ENCODE measurements at places on chromosomes 13 and 19. TPM values are rescaled to one million over a fixed set of nuclear protein-coding genes. Genes with fewer than 3 reads are reported as not detected.

Gene QPCTL
- 1.6 TPM for total RNA-seq

Gene ONECUT3
- not detected for total RNA-seq

DNA sequence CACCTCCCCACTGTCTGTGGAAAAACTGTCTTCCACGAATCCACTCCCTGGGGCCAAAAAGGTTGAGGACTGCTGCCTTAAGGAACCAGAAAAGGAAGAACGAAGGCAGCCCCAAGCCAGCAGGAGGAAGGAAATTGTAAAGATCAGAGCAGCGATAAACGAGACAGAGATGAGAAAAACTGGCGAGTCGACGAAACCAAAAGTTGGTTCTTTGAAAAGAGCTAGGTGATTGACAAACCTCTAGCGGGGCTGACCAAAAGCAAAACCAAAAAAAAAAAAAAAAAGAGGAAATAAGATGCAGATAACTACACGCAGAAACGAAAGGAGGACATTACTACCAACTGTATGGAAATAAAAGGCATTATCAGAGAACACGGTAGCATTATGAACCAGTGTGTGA lies 76.9 kb downstream of the GADD45B start:
- DNase-seq = peak; percentile 29

DNA sequence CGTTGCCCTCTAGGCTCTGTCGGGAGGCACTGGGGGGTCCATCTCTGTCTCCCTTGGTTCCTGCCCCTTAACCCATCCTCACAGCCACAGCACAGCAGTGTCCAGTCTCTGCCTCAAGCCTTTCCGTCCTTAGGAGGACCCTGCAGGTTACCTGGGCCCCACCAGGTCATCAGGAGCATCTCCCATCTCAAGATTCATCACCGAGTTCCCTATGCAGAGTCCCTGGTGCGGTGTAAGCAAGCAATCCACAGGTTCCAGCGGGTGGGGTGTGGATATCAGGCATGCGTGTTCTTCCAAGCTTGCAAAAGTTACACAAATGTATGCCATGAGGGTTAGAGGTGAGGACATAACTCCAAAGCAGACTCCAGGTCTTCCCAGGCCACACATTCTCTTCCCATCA lies 20.9 kb upstream of the GAS6 start:
- DNase-seq = no peak

GRCh38 chr19:49157445-49158224 lies at the start of gene TRPM4:
TSS of gene TRPM4 (plus strand) at chr19:49157792. CDS start at chr19:49157867, 75 bp downstream.
- peak; percentile 96 for DNase-seq

DNA sequence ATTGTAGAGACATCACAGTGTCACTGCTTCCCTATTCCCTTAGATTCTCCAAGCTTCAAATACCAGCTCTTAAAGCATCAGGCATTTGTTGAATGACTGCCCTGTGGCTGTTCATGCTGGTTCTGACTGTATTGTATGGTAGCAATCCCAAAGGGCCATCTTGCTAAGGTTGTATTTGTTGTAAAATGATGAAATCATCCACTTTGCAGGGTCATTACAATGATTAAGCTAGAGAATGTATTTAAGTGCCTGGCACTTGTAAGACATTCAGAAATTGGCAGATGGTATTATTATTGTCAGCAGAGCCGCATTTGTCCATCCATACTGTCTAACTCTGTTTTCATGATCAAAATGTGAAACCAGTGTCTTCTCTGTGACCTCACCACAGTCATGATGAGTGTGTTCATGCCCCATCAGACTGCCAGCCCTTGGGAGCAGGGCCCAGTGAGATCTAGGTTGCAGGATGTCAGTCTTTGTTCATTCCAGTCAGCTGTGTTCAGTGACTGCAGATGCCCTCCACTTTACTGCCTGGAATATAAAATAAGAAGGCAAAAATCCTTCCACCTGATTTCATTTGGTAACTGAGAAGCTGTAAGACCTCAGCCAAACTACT lies 86.1 kb downstream of the DHRS12 start:
- no peak for DNase-seq

Gene S1PR5
- total RNA-seq = 0.13 TPM

DNA sequence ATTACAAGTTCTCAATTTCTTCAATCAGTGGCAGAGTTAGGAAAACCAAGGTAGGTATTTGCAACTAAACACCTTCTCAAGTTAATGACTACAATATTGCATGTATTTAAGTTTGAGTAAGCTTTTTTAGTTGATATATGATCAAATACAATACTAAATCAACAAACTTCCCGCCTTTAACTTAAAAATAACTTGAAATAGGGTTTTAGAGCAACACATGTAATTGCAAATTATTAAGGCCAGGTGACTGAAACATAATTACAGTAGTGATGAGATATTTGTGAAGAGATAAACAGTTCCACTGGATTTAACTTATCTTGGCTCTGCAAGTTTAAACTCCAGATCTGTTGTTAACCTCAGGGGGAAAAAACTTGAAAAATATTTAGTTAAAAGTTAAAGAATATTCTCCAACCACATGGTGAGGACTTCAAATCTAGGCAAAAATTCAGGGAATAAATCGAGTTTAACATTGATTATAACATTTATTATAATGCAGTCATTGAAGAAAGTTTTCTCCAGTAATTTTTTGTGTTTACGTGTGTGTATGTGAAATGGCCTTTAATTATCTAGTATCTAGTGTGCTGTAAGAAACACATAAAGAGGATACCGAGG lies 3.6 kb downstream of the DACH1 start:
- DNase-seq = no peak

GRCh38 chr19:14505488-14506239 lies 9.7 kb upstream of the GIPC1 start:
- peak; percentile 75 for DNase-seq
